Activated CD8-positive, alpha-beta T cell treated with anti-CD3 and anti-CD28 coated beads, Interleukin-2, amount 10 ng/mL, durations not matched to agents 7 days and 5 days (primary cell): ENCODE measurements at places on chromosomes 12 and 14. TPM values are rescaled to one million over a fixed set of nuclear protein-coding genes. Genes with fewer than 3 reads are reported as not detected.

GRCh38 chr12:81222846-81223592, 145.1 kb downstream of the ACSS3 start:
- no peak for DNase-seq

Gene PRPH
- total RNA-seq, result not detected

GRCh38 chr12:122350141-122350848, 72.2 kb downstream of the CLIP1 start:
- DNase-seq, result no peak

DNA sequence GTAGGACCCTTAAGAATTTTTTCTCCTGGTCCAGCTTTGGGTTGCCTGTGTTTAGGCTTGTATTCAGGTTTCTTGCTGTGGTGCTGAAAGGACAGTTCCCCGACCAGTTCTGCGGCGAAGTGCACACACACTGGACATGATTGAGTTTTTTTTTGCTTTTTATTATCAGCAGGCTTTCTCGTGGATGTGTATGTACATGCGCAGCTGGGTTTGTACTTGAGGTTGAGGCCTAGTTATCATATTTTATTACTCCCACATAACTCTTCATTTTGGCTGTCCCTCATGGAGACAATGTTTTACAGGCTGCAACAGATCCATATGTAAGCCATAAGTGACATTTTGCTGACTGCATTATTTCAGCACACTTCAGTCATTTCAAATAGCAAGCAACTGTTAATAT, 2.5 kb downstream of the SCN8A start:
- peak; percentile 66 for DNase-seq

DNA sequence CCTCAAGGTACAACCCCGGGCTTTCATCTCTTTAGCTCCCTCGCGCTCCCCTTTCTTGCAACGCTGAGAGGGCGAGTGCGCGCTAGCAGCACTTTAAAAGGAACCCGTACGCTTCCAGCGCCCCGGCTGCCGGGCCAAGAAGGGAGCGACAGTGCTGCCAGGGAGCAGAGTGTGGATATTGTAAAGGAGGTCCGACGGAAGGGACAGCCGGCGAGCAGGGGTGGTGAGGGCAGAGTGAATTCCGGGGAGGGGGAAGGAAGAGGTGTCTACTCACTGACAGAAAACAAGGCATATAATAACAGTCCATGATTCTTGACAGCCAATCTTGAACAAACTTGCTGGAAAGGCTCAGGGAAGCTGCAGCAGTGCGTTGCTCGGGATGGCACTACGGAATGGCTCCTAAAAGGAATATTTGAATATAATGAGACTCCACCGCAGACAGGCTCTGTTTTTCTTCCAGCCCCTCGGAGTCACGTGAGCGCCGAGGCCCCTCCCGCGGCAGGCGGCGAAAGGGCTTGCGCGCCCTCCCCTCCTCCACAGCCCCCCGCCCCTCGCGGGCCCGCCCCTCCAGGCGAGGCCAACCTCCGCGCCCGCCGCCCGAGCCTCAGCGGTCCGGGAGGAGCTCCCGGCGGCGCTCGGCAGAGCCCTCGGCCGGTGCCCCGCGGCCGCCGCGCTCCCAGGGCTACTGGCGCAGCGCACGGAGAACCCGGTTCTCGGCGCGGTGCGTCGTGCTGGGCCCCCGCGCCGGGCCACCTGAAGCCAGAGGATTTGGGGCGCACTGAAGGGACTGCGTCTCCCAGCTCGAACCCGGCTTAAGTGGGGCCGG, 3.4 kb downstream of the BMP4 start:
- DNase-seq, result no peak

Gene RIMBP2
- not detected for total RNA-seq
